Trophoblast cell (in vitro differentiated cells and primary cell): ENCODE measurements at places on chromosomes 3 and 15.

GRCh38 chr3:24363242-24363641, 131.4 kb downstream of the THRB start:
- DNase-seq: peak; percentile 77

GRCh38 chr3:11835028-11835639, 11.6 kb downstream of the TAMM41 start:
- peak; percentile 73 for DNase-seq

GRCh38 chr3:185176750-185177359, 24.0 kb upstream of the C3orf70 start:
- no peak for DNase-seq

GRCh38 chr3:102059145-102059943, 210.0 kb downstream of the NFKBIZ start:
- DNase-seq: no peak

- DNase-seq: no peak
These were observed 3.5 kb upstream of the RNU5B-1 start for GRCh38 chr15:65300924-65301441.

DNA sequence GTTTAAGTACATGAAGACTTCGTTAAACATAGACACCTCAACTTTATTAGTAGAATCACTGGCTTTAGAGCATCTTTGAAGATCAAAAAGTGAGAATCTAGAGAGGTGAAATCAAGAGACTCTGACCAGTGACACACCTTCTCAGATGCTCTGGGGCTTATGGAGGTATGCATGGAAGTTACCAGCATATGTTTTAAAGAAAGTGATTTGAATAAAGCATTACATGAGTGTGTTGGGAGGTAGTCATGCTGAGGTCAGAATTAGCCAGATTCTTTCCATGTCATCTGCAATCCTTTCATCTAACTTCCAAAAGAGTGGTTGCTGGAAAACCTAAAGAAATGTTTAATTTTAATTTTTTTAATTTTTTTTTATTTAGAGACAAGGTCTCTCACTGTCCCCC, 658.0 kb upstream of the GOLIM4 start:
- peak; percentile 25 for DNase-seq

GRCh38 chr3:49775538-49775937, 10.8 kb downstream of the IP6K1 start:
- DNase-seq: no peak

DNA sequence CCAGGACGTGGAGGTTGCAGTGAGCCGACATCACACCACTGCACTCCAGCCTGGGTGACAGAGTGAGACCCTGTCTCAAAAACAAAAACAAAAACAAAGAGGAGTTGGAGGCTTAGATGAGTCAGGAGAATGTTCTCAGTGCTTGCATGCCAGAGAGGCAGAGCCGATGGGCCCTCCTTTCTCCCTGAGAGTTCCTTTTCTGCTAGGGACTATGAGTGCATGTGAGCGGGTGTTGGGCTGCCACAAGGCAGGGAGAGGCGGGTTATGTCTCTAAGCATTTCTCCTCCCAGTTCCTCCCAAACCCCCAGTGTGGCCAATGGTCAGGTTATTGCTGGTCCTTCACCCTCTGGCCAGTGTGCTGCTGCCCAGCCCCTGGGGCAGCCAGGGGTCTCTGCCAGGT, 45.1 kb downstream of the RTP1 start:
- no peak for DNase-seq

GRCh38 chr3:58521917-58522631, 14.9 kb downstream of the ACOX2 start:
- peak; percentile 9 for DNase-seq

GRCh38 chr3:82038556-82038955, 277.1 kb upstream of the GBE1 start:
- peak; percentile 47 for DNase-seq

- no peak for DNase-seq
These were observed 958.7 kb downstream of the AGBL1 start for GRCh38 chr15:87038404-87038803.

DNA sequence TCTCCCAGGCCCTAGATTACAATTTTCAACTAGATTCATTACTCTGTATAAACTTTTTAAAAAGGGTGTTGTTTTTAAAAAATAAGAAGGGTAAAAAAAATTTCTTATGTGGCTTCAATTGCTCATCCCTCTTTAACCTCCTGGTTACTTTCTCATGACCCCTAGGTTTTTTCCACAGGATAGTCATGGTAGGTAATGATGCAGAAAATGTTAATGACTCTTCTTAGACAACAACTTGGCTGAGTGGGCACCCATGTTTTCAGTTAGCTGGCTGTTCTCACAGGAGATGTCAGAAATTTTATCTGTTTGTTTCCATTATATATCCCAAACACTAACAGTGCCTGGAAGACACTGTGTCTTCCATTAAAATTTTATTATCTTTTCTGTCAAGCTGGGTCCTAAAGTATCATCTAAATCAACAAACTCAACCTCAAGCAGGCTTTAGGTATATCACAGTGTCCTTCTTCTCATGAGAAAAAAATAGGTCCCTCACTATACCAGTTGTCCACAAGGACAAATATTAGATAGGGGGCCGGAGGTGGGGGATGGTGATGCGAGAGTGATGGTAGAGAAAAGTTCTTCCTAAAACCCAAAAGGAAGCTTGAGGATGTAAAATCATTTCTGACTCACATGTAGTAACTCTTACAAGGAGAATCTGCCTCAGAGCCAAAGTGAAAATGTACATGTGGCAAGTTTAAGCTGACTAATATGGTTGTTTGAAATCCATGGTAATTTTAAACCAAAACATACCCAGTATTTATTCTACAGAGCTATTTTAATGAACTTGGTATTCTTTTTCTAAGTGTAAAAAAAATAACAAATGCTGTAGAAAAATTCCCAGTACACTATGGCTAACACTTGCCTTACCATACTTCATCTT, 43.3 kb downstream of the PLOD2 start:
- no peak for DNase-seq

GRCh38 chr3:54213907-54214306, 91.6 kb downstream of the CACNA2D3 start:
- DNase-seq: no peak

GRCh38 chr15:40500568-40501330, 30.0 kb downstream of the CHST14 start:
- DNase-seq: no peak

DNA sequence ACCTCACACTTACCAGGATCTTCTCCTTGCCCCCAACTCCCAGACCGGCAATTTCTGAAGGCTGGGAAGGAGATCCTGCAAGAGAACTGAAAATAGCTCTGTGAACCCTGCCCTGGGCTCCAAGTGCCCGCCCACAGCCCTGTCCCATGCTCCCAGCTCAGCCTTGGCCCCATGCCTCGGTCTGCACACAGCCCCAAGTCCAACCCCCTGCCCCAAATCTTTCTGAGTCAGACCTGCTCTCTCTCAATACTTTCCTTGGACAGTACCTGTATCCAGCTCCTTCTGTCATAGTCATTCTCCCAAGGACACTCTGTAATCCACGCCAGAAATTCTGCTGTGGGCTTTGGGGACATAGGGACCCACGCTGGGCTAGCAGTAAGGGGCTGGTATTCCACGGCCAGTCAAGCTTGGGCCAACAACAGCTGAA, 6.3 kb upstream of the SMAD3 start:
- no peak for DNase-seq

DNA sequence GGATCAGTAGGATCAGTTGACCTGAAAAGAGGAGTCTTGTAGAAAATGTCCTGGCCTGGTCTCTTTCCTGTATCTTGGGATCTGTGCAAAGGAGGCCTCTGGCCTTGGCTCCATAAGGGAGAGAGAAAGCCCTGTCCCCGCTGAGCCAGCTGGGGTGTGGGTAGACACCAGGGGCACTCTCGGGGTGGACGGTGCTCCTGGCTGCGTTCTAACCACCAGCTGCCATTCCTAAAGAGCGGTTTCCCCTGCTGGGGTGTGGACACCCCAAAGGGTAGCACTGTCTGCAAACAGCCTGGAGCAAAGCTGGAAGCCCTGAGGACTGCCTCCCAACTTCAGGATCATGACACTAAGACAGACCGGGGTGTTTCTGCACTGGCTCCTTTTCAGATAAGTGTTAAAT, 23.5 kb downstream of the SYNM start:
- no peak for DNase-seq

GRCh38 chr15:70528270-70528706, 235.1 kb downstream of the UACA start:
- peak; percentile 18 for DNase-seq

- peak; percentile 66 for DNase-seq
These were observed 39.0 kb downstream of the LRTM1 start for GRCh38 chr3:54888873-54889272.

GRCh38 chr3:94115482-94115881, 52.6 kb downstream of the NSUN3 start:
- DNase-seq: peak; percentile 39

GRCh38 chr3:61686228-61686648, 124.9 kb downstream of the PTPRG start:
- DNase-seq: no peak

DNA sequence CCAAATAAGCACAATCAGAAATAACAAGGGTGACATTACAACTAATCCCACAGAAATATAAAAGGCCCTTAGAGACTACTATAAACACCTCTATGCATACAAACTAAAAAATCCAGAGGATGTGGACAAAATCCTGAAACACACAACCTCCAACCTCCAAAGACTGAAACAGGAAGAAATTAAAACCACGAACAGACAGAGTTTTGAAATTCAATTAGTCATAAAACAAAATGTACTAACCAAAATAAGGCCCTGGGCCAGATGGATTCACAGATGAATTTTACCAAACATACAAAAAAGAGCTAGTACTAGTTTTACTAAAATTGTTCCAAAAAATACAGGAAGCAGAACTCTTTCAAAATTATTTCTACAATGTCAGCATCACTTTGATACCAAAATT, 1043.6 kb downstream of the DIPK2A start:
- DNase-seq: no peak

GRCh38 chr15:46461416-46461815, 826.6 kb downstream of the SQOR start:
- DNase-seq: no peak

- peak; percentile 53 for DNase-seq
These were observed 942.0 kb downstream of the ROBO1 start for GRCh38 chr3:78825858-78826215.

DNA sequence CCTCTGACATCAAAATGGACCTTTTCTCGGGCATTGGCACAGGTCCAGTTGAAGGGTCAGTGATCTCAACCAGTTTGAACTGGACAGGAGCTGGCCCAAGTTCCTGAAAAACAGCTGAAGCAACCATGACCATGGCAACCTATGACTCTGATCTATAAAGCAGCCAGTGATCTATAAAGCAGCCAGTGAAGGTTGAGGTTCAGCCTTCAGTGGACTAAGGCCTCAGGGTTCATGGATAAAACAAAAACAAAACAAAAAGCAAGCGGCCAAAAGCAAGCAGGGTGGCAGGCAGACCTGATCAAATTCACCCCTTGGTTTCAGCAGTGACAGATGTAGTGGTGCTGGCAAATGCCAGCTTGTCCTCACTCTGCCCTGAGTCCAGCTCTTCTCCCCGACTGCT, 10.0 kb upstream of the CHRNB4 start:
- no peak for DNase-seq

DNA sequence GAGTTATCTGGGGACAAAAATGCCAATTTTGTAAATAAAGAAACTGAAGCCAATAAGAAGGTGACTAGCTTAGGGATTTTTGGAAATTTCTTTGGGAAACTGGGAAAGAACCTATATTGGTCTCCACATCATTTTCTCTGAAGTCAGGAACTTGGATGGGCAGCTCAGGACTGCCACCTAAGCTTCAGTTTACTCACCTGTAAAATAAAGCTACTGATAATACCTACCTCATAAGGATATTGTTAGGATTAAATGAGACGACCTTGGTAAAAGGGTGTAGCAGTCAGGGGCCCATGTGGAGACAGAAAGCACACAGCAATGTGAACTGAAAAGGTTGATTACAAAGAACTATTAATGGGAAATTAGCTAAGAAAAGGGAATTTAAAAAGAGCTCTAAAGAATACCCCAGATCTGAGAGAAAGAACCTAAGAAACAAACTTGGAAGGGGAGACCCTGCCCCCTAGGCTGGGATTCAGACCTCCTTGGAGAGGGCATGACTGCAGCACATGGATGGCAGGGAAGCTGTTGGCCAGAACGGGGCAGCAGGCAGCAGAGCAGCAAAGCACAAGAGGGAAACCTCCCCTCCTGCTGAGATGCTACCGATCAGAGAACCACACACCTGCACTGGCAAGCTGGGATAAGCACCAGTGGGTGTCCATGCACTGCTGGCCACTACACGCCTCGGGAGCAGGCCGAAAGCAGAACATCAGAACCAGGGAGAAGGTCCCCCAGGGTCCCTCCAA, 83.7 kb upstream of the THBS1 start:
- no peak for DNase-seq

DNA sequence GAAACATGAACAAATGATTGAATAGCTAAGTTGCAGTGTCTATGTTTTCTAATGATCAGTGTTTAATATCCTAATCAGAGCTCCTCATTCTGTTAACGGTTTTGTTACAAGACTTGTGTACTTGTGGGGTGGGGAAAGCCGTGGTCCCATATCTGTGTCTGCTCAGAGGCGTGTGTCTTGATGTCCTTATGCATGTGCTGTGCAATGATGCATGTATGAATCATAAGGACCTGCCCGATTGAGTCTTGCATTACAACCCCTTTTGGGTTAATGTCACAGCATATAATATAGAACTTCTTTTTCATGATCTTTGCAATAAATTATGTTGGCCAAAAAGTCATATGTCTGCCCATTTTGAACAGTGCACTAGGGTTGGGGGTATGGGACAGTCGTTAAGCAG, 233.4 kb downstream of the ITPR1 start:
- DNase-seq: no peak

- no peak for DNase-seq
These were observed 215.2 kb downstream of the BBX start for GRCh38 chr3:107737914-107738313.

DNA sequence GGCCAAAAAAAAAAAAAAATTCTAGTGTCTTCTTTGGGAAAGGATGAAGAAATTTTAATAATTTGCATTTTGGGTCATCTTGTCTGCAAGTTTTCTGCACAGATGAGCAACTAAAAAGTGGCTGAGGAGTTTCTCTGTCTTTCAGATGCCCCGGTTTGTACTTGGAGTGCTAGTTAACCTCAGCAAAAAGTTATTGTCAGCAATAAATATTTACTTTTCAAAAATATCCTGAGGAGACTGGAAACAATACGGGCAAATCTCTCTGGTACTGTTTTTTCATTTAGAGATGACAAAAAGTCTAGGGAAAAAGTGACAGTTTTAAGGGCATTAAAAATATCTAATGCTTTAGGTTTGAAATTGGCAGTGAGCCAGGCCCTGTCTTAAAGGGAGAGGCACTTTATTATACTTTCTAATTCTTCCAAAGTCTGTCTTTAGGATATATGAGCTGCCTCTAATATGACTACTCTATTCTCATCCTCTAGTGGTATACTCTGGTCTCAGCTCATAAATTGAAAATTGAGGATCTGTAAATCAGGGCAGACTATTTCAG, 436.0 kb upstream of the NR2F2 start:
- no peak for DNase-seq

- no peak for DNase-seq
These were observed 63.3 kb upstream of the STRIT1 start for GRCh38 chr3:155356594-155357370.

DNA sequence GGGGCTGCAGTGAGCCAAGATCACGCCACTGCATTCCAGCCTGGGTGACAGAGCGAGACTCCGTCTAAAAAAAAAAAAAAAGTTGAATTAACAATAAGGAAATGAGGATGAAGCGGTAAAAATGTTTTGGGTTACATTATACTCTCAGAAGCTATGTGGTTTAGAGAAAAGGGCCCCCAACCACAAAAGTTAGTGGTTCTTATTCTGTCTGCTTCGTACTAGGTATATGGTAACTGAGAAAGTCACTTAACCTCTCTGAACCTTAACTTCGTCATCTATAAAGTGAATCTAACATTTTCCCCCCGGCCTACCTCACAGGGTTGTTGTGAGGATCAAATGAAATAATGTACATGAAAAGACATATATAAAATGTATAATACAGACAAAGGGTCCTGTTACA, 38.4 kb upstream of the EHHADH start:
- no peak for DNase-seq
